Retinal pigment epithelial cell (primary cell): ENCODE measurements at places on chromosomes 11 and 22.

DNA sequence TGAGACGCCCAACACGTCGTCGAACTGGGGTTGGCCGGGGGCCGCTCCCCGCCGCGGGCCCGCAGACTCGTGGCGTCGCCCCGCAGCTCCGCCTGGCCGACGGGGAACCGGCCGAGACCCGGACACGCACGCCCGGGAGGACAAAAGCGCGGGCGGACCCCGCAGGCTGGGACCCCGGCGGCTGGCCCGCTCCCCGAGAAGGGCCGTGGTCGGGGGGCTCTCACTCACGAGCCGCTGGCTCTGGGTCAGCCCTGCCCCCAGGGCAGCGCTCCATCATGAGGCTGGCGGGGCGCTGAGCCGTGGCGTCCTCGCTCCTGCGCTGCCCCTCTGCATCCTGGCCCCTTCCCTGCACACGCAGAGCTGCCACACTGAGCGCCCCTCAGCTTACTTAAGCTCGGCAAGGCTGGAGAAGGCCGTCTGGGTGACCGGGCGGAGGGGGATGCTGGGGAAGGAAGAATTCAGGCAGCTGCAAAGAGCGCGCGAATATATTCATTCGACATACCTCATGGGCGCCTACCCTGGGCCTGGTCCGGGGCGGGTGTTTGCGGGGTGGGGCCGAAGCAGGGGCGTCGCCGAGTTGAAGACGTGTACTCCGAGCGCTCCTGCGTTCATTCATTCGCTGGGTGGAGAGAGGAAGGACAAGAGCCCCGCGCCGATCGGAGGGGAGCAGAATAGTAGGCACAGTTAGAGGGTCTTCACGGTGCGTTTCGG is 579 bp upstream of the CYB5R2 start:
- DNase-seq, result no peak

GRCh38 chr22:21034989-21035388 is 2.6 kb upstream of the SLC7A4 start:
- DNase-seq, result no peak

GRCh38 chr11:72114570-72114969 is 2.1 kb upstream of the ANAPC15 start:
- DNase-seq, result no peak

GRCh38 chr11:20126724-20127123 is 33.6 kb downstream of the DBX1 start:
- no peak for DNase-seq

GRCh38 chr22:49090853-49091135 is 736.9 kb downstream of the BRD1 start:
- DNase-seq, result no peak

GRCh38 chr11:122207921-122208764 is 92.1 kb upstream of the BLID start:
- DNase-seq, result no peak

DNA sequence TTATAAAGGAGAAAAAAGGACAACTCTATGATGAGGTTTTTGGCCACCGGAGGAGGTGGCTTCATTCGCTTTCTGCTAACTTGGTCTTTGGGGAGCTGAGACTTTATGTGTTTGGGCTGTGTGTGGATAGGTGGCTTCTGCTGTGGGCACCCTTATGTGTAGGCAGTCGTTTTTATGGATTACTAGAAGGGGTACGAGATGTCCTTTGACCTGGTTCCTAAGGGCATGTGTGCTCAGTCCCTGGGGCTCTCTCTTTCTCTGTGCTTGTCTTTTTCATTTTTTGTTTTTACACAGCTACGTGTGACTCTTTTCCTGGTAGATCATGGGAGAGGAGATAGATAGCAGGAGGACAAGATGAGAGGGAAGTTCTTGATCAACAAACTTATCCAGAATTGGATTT is 93.4 kb downstream of the TEAD1 start:
- DNase-seq, result no peak

DNA sequence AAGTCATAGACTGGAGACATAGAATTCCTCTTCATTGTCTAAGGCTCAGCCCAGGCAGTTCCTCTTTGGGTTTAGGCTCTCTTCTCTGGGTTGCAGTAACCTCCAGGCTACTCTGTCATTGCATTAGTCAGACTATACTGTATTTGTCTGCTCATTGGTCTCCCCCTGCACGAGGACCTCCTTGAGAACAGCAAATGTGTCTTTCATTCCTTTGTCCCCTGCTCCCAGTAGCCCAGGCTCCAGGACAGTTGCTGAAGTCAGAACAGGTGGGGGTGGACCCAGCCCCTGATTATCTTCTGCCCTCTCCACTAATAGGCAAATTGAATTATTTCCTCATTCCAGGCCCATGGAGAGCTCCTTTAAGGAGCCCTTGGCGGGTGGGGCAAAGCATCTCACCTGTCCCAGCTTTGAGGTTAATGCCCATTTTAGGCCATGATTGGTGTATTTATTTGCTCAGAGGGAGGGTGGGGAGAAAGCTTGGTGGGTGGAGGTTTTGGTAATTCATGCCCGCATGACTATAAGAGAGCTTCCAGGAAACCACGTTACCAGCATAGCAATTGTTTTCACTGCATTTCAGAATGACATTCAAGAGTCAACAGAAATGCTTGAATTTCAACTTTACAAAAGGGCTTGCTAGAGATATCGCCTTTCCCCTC is 40.9 kb downstream of the NAV2 start:
- no peak for DNase-seq

DNA sequence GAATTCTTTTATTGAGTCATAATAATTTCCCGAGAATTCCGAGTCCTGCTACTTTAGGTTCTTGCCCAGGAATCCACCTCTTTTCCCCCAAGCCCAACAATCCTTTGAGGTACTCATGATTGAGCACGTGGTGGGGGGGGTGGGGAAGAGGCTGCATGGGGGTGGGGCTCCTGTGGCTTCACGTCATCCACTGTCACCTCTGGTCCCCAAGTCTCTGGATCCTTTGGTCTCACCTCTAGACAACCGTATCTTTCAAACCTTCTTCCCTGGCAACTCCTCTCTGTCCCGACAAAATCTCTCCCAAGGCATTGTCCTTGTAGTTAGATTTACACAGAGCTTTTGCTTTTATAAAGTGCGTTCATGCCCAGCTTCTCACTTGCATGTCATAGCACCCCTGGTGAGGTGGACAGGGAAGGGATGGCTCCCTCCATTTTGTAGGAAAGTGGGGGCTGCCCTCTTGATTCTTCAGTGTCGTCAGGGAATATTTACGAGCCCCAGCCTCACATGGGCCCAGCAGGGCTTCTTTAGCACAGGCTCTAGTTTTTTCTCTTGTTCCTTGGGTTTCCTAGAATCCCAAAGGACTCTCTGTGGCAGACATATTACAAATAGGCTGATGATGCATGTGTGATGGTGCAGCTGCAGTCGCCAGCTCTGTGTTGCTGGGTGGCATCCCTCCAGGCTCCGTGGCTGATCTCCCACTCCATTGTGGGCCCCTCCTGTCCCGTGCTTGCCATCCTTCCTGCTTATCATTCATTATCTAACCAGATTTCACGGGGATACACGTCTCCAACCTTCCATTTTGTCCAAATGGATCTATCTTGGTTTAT is 8.4 kb downstream of the UCP3 start:
- no peak for DNase-seq

- DNase-seq, result peak; percentile 72
These were observed 7.6 kb upstream of the CHKA start for GRCh38 chr11:68128682-68129327.

DNA sequence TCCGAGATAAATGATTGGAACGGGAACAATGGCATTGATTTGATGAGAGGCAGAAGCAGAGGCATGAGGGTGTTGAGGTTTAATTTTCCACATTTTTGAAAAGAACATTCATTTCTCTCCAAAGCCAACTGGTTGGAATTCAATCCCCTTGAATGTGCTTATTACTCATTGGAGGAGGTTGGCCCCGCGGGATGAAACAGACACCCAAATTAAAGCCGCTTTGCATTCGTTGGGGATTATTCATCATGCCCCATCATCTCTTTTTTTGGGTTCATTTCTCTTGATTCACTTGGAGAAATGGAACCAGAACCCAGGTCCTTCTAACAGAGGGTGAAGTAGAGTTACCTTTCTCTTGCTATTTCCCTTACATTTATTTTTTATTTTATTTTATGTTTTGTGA is 47.6 kb upstream of the PARVG start:
- no peak for DNase-seq

- DNase-seq, result no peak
These were observed 51.1 kb upstream of the SLC25A1 start for GRCh38 chr22:19229600-19229999.

- DNase-seq, result no peak
These were observed 16.9 kb downstream of the RNF185 start for GRCh38 chr22:31176923-31177322.

DNA sequence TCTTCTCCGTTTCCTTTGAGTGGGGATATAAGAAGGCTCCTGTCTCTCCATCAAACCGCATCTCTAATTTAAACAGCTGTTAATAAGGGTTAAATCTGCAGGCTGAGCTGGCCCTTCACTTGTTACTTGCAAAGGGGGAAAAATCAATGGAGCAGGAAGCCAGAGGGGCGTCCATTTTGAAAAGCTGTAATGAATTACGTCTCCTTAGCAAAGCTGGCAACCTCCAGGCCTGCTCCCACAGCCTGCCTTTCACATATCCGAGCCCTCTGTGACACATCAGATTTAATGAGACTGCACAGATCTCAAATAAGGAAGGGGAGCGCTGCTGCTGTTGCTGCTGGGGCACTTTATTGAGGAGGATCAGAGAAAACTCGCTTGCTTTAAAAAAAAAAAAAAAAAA is 320.8 kb downstream of the BLID start:
- no peak for DNase-seq

DNA sequence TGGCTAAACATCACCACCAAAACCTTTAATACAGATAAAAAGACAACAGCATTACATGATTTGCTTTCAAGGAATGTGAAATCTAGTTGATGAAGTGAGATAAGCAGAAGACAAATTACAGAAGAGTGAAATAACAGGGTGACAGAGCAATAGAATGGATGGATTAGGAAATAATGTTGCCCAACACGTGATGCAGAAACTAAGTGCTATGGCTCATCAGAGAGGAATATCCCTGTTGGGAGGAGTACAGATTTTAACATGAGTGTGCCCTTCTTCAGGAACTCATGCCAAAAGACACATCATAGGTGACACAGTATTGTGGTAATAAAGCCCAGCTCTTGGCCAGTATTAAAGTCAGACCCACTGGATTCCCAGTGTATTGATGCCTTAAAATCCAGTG is 176.6 kb upstream of the RAG2 start:
- no peak for DNase-seq

- DNase-seq, result no peak
These were observed 586 bp downstream of the LRP5 start for GRCh38 chr11:68312780-68313573.

GRCh38 chr11:18056561-18057181 is 10.6 kb upstream of the TPH1 start:
- no peak for DNase-seq

- DNase-seq, result no peak
These were observed 10.4 kb upstream of the MRGPRD start for GRCh38 chr11:68990995-68991780.

DNA sequence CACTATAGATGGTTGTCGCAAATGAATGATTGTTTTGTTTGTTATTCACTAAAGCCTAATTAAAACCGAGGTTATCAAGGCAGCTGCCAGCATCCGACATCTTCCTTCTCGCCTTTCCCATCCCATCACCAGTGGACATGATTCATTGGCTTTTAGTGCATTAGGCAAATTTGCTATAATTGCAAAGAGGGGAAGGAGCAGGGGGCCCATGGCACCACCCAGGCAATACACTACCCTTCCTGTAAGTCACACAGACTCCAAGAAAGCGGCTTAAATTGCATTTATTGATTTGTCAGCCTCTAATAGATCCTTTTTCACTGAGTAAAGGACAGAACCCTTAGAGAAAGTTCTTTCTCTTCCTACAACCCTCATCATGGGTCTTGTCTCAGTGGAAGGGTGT is 169.2 kb upstream of the NCAM1 start:
- DNase-seq, result no peak

DNA sequence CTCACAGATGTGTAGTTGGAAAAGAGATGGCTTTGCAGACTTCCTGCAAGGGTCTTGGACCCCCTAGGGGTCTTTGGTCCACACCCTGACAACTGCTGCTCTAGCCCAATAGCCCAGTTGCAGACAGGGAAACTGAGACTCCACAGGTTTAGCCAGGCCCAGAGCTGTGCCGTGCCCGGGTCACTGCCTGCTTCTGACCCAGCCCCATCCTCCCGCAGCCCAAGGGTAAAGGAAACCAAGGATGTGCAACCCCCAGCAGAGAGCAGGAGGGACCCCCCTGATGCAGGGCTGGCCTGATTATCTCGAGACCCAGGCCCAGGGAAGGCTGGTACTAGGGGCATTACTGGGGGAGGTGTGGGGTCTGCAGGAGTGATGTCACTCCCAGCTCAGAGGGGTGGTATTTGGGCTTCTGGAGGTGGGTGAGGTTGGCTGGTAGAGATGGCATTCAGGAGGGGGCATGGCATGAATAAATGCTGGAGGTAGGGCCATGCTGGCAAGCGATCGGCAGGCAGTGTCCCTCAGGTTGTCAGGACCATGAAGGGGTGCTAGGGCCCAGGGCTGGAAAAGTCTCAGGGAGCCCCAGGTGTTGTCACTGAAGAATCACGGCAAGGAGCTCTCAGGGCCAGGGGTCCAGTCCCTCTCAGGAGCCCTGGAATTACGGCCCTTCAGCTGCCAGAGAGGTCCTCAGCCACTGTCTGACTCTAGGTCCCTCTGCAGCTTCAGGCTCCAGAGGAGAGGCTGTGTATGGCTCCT is 21.1 kb downstream of the MYO7A start:
- DNase-seq, result no peak

- DNase-seq, result no peak
These were observed 56.3 kb upstream of the TCF20 start for GRCh38 chr22:42326801-42327200.

DNA sequence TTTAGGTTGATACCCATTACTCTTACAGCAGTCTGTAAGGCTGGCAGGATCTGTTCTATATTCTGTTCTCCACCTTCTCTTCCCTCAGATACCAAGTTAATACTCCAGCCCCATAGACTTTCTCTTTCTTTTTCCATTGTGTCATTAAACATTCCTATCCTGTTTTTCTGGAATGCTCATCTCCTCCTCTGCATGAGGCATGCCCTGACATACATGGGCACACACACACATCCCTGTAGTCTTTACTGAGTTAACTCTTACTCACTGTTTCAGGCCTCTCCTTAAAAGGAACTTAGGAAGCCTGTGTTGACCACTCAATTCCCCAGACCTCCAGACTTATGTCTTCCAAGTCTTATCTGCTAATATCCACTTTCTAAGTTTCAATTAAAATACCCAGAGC is 476.8 kb downstream of the METTL15 start:
- DNase-seq, result no peak

- no peak for DNase-seq
These were observed 9.5 kb upstream of the MICAL2 start for GRCh38 chr11:12100841-12101242.

DNA sequence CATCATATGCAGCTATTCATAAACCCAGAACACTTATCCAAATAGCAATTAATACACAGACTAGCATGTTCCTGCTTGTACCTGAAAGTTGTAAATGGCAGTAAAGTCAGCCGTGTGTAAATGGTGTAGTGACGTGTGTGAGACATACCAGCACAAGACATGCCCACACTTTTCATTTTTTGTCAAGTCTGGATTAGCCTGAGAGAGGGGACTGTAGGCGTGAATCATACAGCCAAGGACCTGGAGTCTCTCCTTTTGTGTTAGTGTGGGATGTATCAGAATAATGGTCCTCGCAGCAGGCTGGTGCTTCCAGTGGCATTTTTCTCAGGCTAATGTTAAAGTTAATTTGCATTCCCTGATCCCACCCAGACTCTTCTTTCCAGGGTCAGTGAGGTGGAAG is 116.8 kb upstream of the BMAL1 start:
- DNase-seq, result no peak
